Kidney (tissue), 22 donors: ENCODE measurements at places on chromosomes 11 and 22.

GRCh38 chr11:39732001-39732400, 1727.5 kb downstream of the LRRC4C start:
- H3K4me3 ChIP-seq, result no peak overlapping the region
- H3K27ac ChIP-seq, result no peak overlapping the region
- no peaks in the 10 kb centered on the region for H3K36me3 ChIP-seq
- no peaks in the 10 kb centered on the region for H3K4me1 ChIP-seq
- no peaks in the 10 kb centered on the region for H3K27me3 ChIP-seq

GRCh38 chr22:38881997-38882879, 10.2 kb upstream of the CBX6 start:
- no peaks in the 10 kb centered on the region for H3K4me1 ChIP-seq
- H3K36me3 ChIP-seq, result no peaks in the 10 kb centered on the region
- H3K27ac ChIP-seq, result no peak overlapping the region
- no peak for DNase-seq
- no peaks in the 10 kb centered on the region for H3K27me3 ChIP-seq
- H3K4me3 ChIP-seq, result no peak overlapping the region

GRCh38 chr22:17964643-17965042, 59.7 kb downstream of the MICAL3 start:
- no peak for DNase-seq
- H3K36me3 ChIP-seq, result no peaks in the 10 kb centered on the region
- peak overlapping the region; percentile 32 for H3K4me3 ChIP-seq

DNA sequence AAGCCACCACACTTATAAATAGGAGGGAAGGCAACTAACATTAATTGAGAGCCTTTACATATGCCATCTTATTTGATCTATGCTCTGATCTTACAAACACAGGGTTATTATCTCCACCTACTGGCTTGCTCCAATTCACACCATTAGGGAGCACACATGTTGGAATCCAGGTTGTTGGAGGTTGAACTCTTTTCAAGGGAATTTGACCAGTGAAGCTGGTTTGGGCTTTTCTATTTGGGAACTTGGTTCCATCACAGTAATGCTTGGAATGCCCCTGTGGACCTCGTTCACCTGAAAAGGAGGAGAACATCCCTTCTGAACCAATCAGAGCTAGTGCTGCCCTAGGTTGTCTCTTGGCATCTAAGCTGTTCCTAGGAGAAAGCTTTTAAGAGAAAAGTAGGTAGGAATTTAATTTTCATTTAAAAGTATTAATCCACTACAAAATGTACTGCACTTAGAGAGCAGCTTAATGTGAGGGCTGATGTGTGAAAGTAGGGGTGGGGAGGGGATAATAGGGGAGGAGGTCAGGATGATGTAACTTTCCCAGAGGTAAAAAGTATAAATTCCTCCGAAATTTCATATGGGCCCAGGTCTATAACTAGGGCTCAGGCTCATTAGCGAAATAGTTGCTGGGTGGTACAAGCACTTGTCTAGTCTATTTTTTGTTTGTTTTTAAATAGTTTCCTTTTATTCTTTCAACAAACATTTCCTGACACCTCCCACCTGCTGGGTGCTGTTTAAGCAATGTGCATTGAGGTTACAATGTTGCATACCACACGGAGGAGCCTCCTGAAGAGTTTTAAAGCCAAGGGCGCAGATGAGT, 7.6 kb upstream of the MICAL2 start:
- no peak overlapping the region for H3K27ac ChIP-seq
- no peak for DNase-seq
- H3K4me3 ChIP-seq, result no peak overlapping the region

DNA sequence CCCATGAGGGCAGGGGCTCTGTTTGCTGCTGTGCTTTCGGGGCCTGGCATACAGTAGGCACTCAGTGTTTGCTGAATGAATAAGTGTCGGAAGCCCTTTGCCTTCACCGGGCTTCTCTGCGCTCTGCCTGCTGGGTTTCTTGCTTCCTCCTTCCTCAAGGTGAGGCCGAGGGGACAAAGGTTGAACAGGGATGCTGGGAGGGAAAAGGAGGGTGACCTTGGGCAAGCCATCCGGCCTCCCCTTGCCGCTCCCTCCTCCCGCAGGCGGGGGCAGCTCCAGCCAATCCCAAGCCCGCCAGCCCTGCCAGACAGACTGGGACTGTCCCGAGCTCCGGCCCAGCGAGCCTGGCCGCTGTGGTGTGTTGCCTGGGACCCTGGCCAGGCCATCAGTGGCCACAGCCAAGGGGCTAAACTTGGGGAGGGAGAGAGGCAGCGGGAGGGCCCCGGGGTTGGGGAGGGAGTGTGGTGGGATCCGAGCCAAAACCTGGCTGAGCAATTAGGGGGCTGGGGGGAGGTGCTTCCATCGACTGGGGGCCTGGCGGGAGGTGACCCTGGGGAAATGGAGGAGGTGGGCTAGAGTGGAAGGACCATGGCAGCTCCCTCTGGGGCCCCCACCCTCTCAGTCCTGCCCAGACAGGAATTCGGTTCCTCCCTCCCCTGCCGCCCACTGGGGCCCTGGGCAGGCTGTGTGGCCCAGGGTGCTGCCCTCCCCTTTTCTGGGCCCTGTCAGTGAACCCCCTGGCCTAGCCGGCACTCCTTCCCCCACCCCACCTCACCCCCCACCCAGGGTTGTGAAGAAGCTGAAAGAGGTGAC, 3.4 kb upstream of the RCOR2 start:
- H3K4me1 ChIP-seq, result peaks cover 33% of the 10 kb centered on the region
- H3K36me3 ChIP-seq, result no peaks in the 10 kb centered on the region
- peak; percentile 81 for DNase-seq
- H3K4me3 ChIP-seq, result no peak overlapping the region
- H3K27me3 ChIP-seq, result no peaks in the 10 kb centered on the region
- H3K27ac ChIP-seq, result peak overlapping the region; percentile 69

GRCh38 chr11:69494851-69495250, 13.4 kb downstream of the LINC01488 start:
- H3K27ac ChIP-seq, result peak overlapping the region; percentile 43
- H3K27me3 ChIP-seq, result no peaks in the 10 kb centered on the region
- H3K4me3 ChIP-seq, result no peak overlapping the region
- H3K36me3 ChIP-seq, result no peaks in the 10 kb centered on the region
- H3K4me1 ChIP-seq, result no peaks in the 10 kb centered on the region

DNA sequence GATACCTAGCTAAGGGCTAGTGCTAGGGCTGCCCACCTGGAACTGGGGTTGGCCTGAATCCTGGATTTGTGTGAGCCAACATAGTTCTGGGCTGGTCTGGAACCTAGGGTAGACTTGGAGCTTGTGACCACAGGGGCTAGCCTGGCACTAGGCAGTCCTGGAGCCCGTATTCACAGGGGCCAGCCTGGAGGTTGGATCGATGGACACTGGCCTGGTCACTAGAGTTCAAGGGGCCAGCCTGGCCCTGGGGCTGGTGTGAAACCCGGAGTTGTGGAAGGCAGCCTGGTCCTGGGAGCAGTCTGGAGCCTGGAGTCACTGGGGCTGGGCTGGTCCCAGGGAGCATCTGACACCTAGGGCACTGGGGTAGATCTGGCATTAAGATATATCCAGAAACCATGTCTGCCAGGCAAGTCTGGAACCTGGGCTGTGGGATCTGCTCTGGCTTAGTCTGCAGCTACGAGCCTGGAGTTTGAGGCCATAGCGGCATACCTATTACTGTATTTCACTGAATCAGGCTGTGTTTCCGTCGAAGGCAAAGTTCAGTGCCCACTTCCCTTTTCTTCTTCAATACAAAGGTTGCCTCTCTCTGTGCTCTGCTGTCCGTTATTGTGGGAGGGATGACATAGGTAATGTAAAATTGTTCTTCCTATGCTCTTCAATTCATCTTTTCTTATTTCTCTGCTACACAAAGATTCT, 9.1 kb upstream of the GLYATL1B start:
- no peaks in the 10 kb centered on the region for H3K27me3 ChIP-seq
- no peaks in the 10 kb centered on the region for H3K4me1 ChIP-seq
- no peak for DNase-seq

DNA sequence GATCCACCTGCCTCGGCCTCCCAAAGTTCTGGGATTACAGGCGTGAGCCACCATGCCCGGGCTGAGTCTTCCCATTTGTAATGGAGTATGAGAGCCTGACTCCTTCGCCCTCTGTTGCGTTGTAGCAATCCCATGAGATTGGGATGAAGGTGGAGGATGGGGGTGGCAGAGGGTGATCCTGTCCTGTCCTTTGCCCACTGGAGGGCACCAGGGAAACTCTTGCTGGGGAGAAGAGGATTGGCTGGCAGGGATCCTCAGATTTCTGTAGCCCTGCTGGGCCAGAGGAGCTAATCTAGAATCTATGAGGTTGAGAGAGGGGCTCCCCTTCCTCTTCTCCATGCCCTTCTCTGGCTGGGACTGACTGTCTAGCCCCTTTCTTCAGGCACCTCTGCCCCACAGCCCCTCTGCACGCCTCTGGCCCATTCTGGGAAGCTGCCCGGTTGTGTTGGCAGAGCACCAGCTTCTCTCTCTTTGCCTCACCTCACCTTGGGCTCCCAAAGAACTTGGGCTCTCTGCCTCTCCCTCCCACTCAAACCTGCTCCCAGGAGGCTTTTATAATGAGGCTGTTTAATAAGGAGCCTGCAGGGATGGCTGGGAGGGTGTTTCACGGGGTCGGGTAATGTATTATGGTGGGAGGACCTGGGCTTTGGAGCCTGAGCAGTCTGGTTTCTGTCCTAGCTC, 9.5 kb upstream of the CATSPER1 start:
- H3K4me3 ChIP-seq, result no peak overlapping the region
- no peaks in the 10 kb centered on the region for H3K36me3 ChIP-seq
- no peak overlapping the region for H3K27ac ChIP-seq
- H3K4me1 ChIP-seq, result no peaks in the 10 kb centered on the region
- no peak for DNase-seq
- no peaks in the 10 kb centered on the region for H3K27me3 ChIP-seq

GRCh38 chr22:48706934-48707762, 1120.5 kb downstream of the BRD1 start:
- H3K4me3 ChIP-seq, result no peak overlapping the region
- no peak for DNase-seq
- H3K27ac ChIP-seq, result no peak overlapping the region
- no peaks in the 10 kb centered on the region for H3K36me3 ChIP-seq
- H3K4me1 ChIP-seq, result no peaks in the 10 kb centered on the region
- no peaks in the 10 kb centered on the region for H3K27me3 ChIP-seq

- no peak for DNase-seq
- no peaks in the 10 kb centered on the region for H3K27me3 ChIP-seq
- H3K4me3 ChIP-seq, result no peak overlapping the region
- H3K27ac ChIP-seq, result peak overlapping the region; percentile 28
Measured at GRCh38 chr11:58625826-58626460, 3.5 kb downstream of the CNTF start.

DNA sequence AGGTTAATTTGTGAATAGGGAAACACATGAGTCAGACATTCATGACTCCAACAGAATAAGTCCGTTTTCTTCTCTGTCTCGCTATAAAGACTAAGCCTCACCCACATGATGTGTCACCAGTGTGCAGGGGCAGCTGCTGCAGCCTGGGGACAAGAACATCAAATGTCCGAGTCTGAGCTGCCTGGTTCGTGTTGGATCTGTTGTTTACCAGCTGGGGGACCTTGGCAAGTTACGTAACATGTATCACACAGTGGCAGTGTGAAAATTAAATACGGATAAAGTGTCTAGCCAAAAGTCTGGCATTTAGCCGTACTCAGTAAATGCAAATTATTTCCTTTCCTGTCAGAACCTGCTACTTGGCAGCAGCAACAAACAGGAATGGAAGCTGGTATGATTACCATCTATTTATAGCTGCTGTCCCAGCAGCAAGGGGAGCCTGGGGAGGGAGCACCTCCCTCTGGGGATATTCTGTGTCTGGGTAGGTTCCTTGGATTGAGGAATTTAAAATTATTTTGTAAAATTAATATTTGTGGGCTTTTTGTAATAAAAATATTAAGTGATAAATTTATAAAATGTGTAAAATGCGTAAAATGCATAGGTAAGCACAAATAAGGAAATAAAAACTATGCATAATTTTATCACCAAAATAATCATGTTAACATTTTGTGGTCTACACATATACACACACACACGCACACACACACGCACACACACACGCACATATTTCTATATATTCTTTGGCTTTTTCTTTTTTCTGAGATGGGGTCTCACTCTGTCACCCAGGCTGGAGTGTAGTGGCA, 1.3 kb upstream of the CLDN25 start:
- no peak overlapping the region for H3K4me3 ChIP-seq
- no peak for DNase-seq
- H3K36me3 ChIP-seq, result no peaks in the 10 kb centered on the region
- H3K27ac ChIP-seq, result peak overlapping the region; percentile 33
- H3K4me1 ChIP-seq, result peaks cover 3% of the 10 kb centered on the region

DNA sequence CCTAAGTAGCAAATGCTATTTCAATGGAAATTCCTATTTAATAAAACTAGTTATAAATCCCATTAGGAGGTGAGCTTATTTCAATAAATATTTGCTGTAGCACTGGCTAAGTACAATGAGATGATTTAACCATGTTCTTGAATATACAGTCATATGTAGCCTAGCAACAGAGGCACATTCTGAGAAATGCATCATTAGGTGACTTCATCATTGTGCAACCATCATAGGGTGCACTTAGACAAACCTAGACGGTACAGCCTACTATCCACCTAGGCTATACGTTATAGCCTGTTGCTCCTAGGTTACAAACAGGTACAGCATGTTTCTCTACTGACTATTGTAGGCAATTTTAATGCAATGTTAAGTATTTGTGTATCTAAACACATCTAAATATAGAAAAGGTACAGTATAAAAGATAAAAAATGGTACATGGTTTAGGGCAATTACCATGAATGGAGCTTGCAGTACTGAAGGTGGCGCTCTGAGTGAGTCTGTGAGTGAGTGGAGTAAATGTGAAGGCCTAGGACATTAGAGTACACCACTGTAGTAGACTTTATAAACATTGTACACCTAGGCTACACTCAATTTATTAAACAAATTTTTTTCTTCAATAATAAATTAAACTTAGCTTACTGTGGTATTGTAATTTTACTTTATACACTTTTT, 350.1 kb downstream of the CASP12 start:
- H3K27ac ChIP-seq, result no peak overlapping the region
- no peak for DNase-seq
- no peaks in the 10 kb centered on the region for H3K4me1 ChIP-seq

- no peaks in the 10 kb centered on the region for H3K27me3 ChIP-seq
- peak overlapping the region; percentile 75 for H3K4me3 ChIP-seq
- peak overlapping the region; percentile 54 for H3K27ac ChIP-seq
- H3K4me1 ChIP-seq, result peaks cover 3% of the 10 kb centered on the region
- no peak for DNase-seq
- H3K36me3 ChIP-seq, result no peaks in the 10 kb centered on the region
Measured at GRCh38 chr11:121656328-121657090, 203.7 kb upstream of the SORL1-AS1 start.

DNA sequence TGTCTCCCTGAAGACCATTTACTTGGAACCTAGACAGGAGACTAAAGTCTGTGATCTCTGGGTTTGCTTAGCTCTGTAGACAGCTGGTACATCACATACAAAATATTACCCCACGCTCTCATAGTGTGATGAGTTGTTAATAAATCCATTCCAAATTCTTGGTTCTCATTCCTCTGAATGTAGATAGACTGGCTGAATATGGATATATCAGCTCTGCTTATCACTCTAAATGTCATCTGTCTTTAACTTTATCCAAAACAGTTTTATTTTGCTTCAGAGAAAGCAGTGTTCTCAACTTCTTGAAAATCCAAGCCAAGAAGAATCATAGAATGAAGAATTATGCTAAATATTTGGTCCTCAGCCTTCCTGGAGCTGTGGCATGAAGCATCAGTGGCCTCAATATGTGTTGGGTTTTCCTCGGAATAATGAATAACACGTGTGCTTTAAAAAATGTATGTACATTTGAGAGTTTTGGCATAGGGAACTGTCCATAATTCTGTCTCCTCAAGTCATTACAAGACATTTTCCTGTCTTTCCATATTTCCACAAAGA, 10.5 kb upstream of the LDLRAD3 start:
- H3K4me1 ChIP-seq, result no peaks in the 10 kb centered on the region
- H3K27ac ChIP-seq, result no peak overlapping the region
- H3K4me3 ChIP-seq, result no peak overlapping the region
- no peaks in the 10 kb centered on the region for H3K36me3 ChIP-seq
